Activated T-helper 2 cell treated with anti-CD3 and anti-CD28 coated beads, Interferon-gamma antibody, Interleukin-2, Interleukin-4, amounts not matched to agents 10 μg/mL and 5 μg/mL and 100 μg/mL, durations not matched to agents 14 hours and 24 hours and 36 hours (primary cell): ENCODE measurements at places on chromosomes 7 and 10.

- H3K27me3 ChIP-seq: no peaks in the 10 kb centered on the region
- H3K27ac ChIP-seq: peak overlapping the region; percentile 58
- H3K4me3 ChIP-seq: peak overlapping the region; percentile 78
- peaks cover 35% of the 10 kb centered on the region for H3K4me1 ChIP-seq
- DNase-seq: peak; percentile 44
Measured at GRCh38 chr10:119871881-119872609, 598 bp downstream of the MCMBP start.

DNA sequence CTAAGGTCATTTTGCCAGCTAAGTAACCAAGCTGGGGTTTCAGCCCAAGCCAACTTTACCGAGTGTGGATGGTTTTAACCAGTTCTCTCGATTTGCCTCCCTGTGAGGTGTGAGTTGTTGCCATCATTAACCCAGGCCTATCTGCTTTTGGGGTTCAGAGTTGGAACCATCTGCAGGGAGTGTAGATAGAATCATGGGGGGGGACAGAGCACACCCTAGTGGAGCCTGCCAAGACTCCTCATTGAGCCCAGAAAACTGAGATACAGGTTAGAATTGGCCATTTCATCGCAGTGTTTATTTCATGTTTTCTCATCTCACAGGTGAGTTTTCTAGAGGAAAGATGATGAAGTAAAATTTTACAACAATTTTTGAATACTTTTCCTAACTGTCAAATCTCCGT is 133.6 kb downstream of the SDK1 start:
- H3K4me1 ChIP-seq: peaks cover 2% of the 10 kb centered on the region
- H3K27ac ChIP-seq: no peak overlapping the region
- H3K27me3 ChIP-seq: peaks cover 4% of the 10 kb centered on the region
- DNase-seq: no peak

DNA sequence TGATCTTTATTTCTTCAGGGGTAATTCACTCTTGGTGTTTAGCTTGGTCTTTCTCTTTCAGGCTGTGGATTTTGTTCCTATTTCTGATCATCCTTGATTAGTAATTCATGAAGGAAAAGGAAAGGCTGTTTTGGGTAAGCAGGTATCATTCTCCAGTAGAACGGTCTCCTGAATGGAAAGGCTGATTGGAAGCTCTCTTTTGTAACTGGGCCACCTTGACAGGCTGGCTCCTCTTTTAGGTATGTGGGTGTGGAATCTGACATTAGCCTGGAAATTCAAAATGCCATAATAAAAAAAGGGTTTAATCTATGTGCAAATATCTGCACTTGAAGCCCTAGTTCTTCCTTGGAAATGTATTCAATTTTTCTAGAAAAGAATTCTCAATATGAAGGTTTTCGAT is 18.9 kb downstream of the TAS2R39 start:
- DNase-seq: no peak
- peaks cover 9% of the 10 kb centered on the region for H3K4me1 ChIP-seq
- H3K27me3 ChIP-seq: peaks cover 31% of the 10 kb centered on the region
- no peak overlapping the region for H3K4me3 ChIP-seq
- H3K36me3 ChIP-seq: no peaks in the 10 kb centered on the region
- H3K27ac ChIP-seq: no peak overlapping the region

- H3K27me3 ChIP-seq: no peaks in the 10 kb centered on the region
- no peak overlapping the region for H3K4me3 ChIP-seq
- no peak for DNase-seq
- H3K27ac ChIP-seq: no peak overlapping the region
- H3K4me1 ChIP-seq: peaks cover 42% of the 10 kb centered on the region
Measured at GRCh38 chr7:148834605-148835004, 49.5 kb downstream of the EZH2 start.

DNA sequence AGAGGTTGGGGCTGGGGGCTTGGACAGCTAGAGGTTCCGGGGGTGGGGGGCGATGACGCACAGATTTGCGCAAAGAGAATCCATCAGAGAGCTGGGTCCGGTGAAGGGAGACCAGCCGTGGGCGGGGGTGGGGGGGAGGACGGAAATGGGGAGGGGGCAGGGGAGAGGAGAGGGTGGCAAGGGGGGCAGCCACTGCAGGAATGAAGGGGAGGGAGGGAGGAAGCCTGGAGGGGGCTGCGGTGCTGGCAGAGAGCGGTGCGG is 1.2 kb upstream of the VGF start:
- peaks cover 62% of the 10 kb centered on the region for H3K27me3 ChIP-seq
- H3K4me3 ChIP-seq: peak overlapping the region; percentile 0
- peaks cover 54% of the 10 kb centered on the region for H3K4me1 ChIP-seq
- H3K36me3 ChIP-seq: no peaks in the 10 kb centered on the region
- no peak overlapping the region for H3K27ac ChIP-seq
- no peak for DNase-seq

DNA sequence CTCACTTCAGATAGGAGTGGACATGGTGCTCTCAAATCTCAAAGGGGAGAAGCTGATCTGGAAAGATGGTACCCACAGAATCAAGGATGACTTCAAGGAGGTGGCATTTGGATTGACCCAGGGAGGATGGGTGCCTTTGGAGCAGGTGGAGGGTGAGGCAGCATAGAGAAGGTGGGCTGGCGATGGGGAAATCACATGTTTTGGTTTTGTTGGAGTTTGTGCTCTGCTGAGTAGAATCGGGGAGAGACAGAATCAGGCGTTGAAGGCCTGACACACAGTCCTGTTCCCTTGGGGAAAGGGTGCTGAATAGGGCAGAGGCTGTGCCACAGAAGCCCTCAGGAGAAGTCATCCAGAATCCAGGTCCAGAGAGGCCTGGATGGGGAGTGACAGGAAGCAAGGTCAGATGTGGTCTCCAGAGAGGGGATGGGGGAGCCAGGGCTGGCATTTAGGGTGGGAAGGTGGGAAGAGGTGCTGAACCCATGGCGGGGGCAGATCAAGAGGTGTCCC is 291.1 kb downstream of the GLRX3 start:
- no peak overlapping the region for H3K27ac ChIP-seq
- no peak overlapping the region for H3K4me3 ChIP-seq
- H3K4me1 ChIP-seq: no peaks in the 10 kb centered on the region
- no peak for DNase-seq
- H3K27me3 ChIP-seq: no peaks in the 10 kb centered on the region

DNA sequence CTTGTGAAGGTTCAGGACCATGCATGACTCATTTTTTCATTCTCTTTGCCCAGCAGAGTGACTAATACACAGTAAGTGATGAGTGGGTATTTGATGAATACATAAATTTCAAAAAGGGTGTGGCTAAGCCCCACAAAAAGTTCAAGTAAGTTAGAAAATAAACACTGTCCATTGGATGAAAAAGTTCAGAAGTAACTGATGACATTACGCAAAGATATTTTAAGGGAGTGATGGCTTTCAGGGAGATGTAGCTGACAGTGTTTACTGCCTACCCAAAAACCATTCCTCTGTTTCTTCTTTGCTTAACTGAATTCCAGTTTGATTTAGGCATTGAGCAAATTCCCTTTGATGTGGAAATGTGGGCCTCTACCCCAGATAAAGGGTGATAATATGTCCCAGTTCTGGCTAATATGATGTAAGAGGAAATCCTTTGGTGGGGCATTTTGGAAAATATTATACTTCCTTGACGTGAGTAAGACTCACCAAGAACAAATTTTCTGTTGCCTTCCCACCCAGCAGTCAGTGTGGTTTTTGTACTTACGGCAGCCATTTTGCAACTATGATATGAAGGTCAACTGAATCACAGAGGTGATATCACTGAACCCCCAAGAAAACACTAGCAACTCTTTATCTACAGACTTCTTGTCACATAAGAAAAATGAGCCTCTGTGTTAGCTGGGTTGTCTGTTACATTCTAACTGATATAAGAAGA is 29.0 kb upstream of the EBLN1 start:
- peaks cover 16% of the 10 kb centered on the region for H3K36me3 ChIP-seq
- peaks cover 2% of the 10 kb centered on the region for H3K27me3 ChIP-seq
- no peak for DNase-seq
- peak overlapping the region; percentile 97 for H3K27ac ChIP-seq
- H3K4me3 ChIP-seq: peak overlapping the region; percentile 64
- H3K4me1 ChIP-seq: peaks cover 44% of the 10 kb centered on the region

DNA sequence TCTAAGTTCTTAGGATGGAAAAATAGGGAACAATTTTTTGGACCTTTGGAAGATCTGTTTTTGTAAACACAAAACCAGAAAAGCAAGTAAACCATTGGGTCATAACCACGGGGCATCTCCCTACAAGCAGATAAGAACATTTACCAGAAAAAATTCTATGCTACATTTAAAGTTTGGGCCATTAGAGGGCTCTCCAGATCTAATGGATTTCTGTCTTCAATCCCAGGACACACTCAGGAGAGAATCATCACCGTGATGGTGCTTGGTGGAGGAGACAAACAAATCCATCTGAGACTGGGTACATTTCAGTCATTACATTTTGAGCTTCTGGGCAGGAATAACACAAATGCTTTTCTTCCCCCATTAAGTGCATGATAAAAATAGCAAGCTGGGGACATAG is 178.4 kb upstream of the TARP start:
- H3K4me1 ChIP-seq: peaks cover 10% of the 10 kb centered on the region
- no peaks in the 10 kb centered on the region for H3K36me3 ChIP-seq
- DNase-seq: no peak
- H3K4me3 ChIP-seq: no peak overlapping the region

DNA sequence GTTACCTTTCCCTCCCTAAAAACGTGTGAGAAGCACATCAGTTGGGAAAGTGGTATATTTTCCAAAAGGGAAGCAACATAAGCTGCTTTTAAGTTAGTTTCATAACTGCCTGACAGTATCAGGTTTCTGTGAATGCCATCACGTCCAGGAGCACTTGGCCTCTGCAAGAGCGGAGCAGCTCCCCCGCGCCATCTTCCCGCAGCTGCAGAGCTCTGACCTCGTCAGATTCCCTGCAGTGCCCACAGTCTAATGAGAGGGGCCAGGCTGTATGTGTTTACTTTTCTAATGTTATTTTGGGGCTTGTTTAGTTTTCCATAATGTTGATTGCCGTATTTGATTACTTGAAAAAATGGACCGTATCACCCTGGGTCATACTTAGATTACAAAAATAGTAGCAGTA is 74.2 kb downstream of the MGMT start:
- no peak overlapping the region for H3K27ac ChIP-seq
- no peaks in the 10 kb centered on the region for H3K4me1 ChIP-seq

GRCh38 chr7:122306320-122307227 is 2.0 kb upstream of the FEZF1 start:
- H3K4me1 ChIP-seq: peaks cover 2% of the 10 kb centered on the region
- H3K36me3 ChIP-seq: no peaks in the 10 kb centered on the region
- H3K4me3 ChIP-seq: no peak overlapping the region
- DNase-seq: no peak
- no peak overlapping the region for H3K27ac ChIP-seq
- peaks cover 83% of the 10 kb centered on the region for H3K27me3 ChIP-seq
